ENCODE measurements at places on chromosomes 13 and 19. TPM values are rescaled to one million over a fixed set of nuclear protein-coding genes. Genes with fewer than 3 reads are reported as not detected.

The NANOS2 gene
- not detected for total RNA-seq

The CYP4F8 gene
- total RNA-seq: not detected

The ADAMTS10 gene
- 286 TPM for total RNA-seq

GRCh38 chr13:38301236-38301635 is 48.4 kb upstream of the UFM1 start:
- no peak for DNase-seq

DNA sequence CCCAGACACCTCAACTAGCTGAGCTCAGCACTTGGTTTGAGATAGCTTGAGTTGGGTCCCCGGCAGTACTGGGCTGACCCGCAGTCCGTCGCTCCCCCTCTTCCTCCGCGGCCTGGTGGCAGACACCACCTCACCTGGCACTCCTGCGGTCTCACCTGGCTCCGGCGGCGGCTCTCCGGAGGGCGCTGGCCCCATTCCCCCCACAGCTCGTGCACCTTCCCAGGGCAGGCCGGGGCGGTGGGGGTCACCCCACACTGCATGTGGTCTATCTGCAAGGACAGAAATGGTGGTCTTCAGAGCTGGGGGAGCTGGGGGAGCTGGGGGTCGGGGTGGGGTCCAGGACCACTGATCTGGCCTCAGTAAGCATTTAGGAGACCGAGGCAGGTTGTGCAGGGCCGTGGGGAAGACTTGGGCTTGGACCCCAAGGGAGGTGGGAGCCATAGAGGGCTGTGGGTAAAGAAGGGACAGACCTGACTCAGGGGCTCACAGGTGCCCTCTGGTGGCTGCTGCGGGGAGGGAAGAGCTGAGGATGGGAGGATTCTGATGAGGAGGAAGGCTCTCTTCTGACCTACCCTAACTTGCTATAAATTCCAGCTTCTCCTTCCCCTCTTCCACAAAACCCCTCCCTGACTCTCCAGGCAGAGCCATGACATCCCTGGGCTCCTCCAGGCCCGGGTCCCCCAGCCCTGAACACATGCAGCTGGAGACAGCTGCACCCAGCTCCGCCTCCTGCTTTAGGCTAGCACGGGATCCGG is 6.7 kb upstream of the PLIN4 start:
- peak; percentile 76 for DNase-seq

GRCh38 chr19:37933937-37934358 is 26.9 kb downstream of the SIPA1L3 start:
- DNase-seq: no peak

All from natural killer cell (primary cell).